ENCODE measurements at places on chromosomes 3 and 15. TPM values are rescaled to one million over a fixed set of nuclear protein-coding genes. Genes with fewer than 3 reads are reported as not detected.

The CPLX3 gene
- total RNA-seq: not detected

The RTP1 gene
- total RNA-seq: not detected

The SAMMSON gene
- total RNA-seq: not detected

The GOLGA8H gene
- 0.18 TPM for total RNA-seq

The EAF2 gene
- total RNA-seq: 1.4 TPM

The SUSD5 gene
- total RNA-seq: 0.58 TPM

The HTR3C gene
- total RNA-seq: not detected

The SLC28A1 gene
- not detected for total RNA-seq

The CTXN2 gene
- total RNA-seq: not detected

The SLC24A1 gene
- 6.7 TPM for total RNA-seq
